ENCODE measurements at places on chromosomes 7 and 10.

GRCh38 chr7:78473571-78474301, 675.2 kb downstream of the PHTF2 start:
- H3K4me1 ChIP-seq = no peaks in the 10 kb centered on the region
- H3K27ac ChIP-seq = no peak overlapping the region
- no peak overlapping the region for H3K4me3 ChIP-seq

DNA sequence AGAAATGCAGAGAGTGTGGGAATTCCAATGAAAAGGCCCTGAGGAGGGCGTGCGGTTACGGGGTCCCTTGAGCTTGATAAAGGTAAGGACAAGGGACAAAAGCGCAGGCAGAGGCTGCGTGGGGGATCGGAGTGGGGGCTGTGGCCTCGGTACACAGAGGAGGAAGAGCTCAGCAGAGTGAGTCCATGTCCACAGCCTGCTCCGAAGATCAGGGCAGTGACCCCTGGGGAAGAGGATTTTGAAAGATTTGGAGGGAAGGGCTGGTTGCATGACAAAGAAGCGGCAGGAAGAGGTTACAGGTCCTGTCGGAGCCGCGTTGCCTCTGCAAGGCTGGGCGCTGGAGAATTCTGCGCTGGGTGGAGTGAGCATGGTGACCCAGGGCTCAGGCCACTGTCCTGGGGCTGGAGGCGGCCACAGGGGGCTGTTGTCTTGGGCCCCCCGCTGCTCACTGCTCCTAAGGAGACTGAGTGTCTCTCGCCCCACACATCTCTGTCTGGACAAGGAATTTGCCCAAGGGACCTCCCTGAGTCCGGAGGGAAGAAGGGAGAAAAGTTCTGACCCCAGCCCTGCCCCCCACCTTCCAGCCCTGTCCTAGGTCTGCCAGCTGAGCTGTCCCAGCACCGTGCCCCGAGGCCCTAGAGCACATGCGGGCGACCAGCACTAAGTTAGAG, 69.8 kb upstream of the INSIG1 start:
- peaks cover 29% of the 10 kb centered on the region for H3K27me3 ChIP-seq
- H3K4me1 ChIP-seq = no peaks in the 10 kb centered on the region
- H3K4me3 ChIP-seq = no peak overlapping the region
- DNase-seq = no peak
- H3K27ac ChIP-seq = no peak overlapping the region

DNA sequence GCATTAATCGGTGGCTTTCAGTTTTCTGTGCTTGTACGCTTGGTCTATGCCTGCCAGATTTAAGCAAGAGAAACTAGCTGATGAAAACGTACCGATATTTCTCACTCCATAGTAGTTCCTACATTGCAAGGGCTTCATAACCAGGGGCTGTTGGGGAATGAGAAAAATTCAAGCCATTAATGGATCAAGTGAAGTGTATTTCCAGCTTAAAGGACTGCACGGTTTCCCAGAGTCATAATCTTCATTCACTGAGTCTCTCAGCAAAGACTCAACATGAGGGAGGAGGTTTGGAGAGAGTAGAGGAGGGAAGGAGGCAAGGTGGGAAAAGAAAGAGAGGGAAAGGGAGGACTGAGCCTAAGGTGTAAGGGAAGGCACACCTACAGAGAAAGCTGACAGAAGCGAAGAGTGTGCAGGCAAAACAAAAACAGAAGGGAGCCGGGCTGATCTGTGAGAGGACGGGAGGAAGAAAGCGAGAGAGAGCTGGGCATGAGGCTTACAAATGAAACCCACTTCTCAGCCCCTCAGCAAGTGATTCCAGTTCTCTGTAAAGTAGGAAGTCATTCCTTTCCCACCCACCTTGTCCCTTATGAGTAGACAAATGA, 625 bp downstream of the GIMAP2 start:
- H3K4me1 ChIP-seq = peaks cover 84% of the 10 kb centered on the region
- H3K27ac ChIP-seq = peak overlapping the region; percentile 99
- peaks cover 58% of the 10 kb centered on the region for H3K36me3 ChIP-seq
- DNase-seq = no peak
- H3K4me3 ChIP-seq = peak overlapping the region; percentile 96

GRCh38 chr7:19798986-19799385, 25.6 kb upstream of the TMEM196 start:
- no peak for DNase-seq
- H3K4me3 ChIP-seq = no peak overlapping the region
- no peaks in the 10 kb centered on the region for H3K27me3 ChIP-seq
- no peaks in the 10 kb centered on the region for H3K4me1 ChIP-seq

DNA sequence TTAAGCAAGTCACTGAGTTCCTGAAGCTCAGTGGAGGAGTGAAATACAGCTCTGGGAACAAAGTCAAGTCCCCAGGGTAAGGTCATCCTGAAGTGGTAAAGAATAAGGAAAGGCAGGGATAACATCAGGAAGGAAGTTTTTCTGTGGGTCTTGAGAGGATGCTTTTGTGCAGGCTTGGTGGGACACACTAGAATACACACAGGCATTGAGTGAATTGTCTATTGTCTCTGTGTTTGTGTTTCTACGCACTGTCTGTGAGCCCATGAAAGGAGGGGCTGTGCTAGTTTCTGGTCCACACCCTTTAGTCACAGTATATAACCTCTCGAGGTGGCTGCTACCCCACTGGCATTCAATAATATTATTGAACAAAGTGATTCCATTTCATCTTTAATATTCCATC, 95.8 kb upstream of the ABCB5 start:
- no peaks in the 10 kb centered on the region for H3K27me3 ChIP-seq
- no peak overlapping the region for H3K27ac ChIP-seq
- DNase-seq = no peak
- no peaks in the 10 kb centered on the region for H3K36me3 ChIP-seq
- H3K4me1 ChIP-seq = no peaks in the 10 kb centered on the region

GRCh38 chr7:55044791-55045190, 26.0 kb downstream of the EGFR start:
- H3K4me3 ChIP-seq = no peak overlapping the region
- DNase-seq = no peak
- no peaks in the 10 kb centered on the region for H3K36me3 ChIP-seq
- no peaks in the 10 kb centered on the region for H3K4me1 ChIP-seq

DNA sequence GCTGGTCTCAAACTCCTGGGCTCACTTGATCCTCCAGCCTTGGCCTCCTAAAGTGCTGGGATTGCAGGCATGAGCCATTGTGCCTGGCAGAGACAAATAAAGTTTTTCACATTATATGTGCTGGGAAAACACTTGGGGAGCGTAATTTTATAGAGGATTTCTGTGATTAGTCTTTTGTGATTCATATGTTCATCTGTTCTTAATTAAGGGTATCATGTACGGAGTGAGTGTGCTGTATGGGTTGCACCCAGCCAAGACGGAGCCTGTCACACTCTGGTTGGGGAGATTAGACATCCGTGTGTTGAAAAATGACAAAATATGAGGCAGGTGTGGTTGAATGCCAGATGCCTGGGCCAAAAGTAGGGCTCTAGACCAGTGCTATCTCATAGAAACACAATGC, 10.3 kb downstream of the ADRB1 start:
- peaks cover 20% of the 10 kb centered on the region for H3K27me3 ChIP-seq
- no peak for DNase-seq
- no peak overlapping the region for H3K27ac ChIP-seq
- H3K4me1 ChIP-seq = no peaks in the 10 kb centered on the region
- no peaks in the 10 kb centered on the region for H3K36me3 ChIP-seq
- H3K4me3 ChIP-seq = no peak overlapping the region

GRCh38 chr10:125012851-125013528, 71.1 kb downstream of the ZRANB1 start:
- peaks cover 5% of the 10 kb centered on the region for H3K27me3 ChIP-seq
- peaks cover 4% of the 10 kb centered on the region for H3K36me3 ChIP-seq
- DNase-seq = no peak
- H3K27ac ChIP-seq = no peak overlapping the region
- H3K4me3 ChIP-seq = no peak overlapping the region

DNA sequence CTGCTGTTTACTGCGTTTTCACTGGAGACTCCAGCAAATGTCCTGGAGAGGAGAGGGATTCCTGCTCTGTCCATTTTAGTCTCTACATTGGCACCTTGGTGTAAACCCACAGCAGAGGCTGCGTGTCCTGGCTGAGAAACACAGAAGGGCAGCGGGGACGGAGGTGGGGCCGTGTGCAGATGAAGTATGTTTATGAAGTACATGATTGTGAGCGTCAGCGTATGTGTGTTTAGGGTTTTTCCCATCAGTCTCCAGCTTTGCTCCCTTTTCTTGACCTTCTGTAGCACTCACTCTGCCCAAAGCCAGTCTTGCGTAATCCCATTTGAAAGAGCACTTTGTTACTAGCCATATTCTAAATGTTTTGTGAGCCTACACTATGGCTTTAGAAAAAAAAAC, 750.7 kb upstream of the SORCS1 start:
- H3K4me1 ChIP-seq = no peaks in the 10 kb centered on the region
- H3K27me3 ChIP-seq = no peaks in the 10 kb centered on the region
- H3K27ac ChIP-seq = no peak overlapping the region
- H3K4me3 ChIP-seq = no peak overlapping the region
- no peak for DNase-seq
- H3K36me3 ChIP-seq = no peaks in the 10 kb centered on the region

DNA sequence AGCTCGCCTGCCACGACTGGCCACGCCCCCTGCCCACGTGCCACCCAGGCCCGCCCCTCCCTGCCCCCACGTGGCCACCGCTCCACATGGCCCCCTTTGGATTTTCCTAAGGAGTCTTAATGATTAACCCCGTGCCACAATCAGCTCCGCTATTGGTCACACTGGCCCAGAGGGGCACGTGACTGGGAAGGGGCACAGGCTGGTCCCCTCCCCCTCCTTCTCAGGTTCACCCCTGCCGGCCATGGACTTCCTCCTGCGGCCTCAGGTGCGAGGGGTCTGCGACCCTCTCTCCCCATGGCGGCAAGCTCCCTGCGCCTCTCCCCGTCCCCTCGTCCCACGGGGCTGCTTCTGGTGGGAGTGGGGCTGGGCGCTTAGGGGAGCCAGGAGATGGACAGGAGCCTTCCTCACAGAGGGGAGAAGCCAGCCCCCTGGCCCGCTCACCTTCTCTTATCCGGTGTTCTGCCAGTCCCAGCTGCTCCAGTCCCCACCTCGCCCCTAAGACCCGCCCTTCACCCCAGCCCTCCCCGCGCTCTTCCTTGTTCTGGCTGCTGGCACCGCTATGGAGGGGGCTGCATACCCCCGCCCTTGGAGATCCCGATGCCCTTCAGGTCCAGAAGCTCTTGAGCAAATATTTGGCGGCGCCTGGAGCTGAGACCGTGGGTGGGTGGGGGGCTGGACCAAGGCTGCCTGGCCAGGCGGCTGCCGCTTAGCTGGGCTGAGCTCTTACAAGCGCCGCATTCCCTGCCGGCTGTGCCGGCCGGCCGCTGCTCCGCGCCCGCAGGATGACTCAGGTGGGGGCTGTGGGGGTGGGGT, 3.2 kb downstream of the SLC4A2 start:
- H3K27ac ChIP-seq = no peak overlapping the region
- peaks cover 20% of the 10 kb centered on the region for H3K36me3 ChIP-seq
- no peak overlapping the region for H3K4me3 ChIP-seq

DNA sequence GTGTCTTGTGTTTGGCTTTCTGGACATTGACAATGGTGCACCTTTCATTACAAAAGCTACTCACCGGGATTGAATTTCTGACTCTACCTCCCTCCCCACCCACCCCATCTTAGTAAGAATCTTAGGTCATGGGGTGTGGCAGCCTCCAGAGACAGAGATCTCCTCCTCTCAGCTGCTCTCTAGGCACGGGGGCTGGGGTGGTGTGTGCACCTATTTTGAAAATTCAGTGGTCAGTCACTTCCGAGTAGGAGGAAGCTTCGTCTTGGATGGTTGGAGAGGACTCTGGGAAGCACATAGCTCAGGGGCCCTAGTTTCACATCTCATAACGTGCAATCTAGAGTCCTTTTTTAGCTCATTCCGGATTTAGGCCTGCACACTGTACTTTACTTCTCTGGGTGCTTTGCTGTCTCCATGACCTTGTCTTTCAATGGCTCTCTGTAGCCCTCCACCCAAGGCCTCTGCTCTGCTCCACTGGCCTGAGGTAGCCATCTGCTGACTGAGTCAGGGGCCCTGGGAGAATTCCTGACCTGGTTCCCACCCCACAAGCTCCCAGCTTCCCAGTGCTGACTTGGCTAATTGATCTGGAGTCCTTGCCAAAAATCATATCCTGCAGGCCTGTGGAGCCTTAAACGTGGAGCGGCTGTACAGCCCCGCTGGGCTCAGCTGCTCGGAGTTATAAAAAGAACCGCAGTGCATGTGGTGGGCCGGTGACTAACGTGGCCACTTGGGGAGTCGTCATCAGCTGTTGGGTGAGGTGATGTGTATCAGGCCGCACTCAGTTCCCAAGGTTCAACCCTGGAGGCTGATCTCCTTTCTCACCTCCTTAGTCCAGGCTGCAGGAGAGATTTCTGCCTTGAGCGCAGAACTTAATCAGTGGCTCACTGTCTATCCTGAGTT, 19.3 kb upstream of the ADAMTS14 start:
- no peak overlapping the region for H3K4me3 ChIP-seq
- H3K4me1 ChIP-seq = peaks cover 9% of the 10 kb centered on the region
- H3K36me3 ChIP-seq = no peaks in the 10 kb centered on the region
- no peak for DNase-seq
- no peaks in the 10 kb centered on the region for H3K27me3 ChIP-seq

GRCh38 chr7:107405559-107405958, 64.3 kb upstream of the GPR22 start:
- peaks cover 6% of the 10 kb centered on the region for H3K36me3 ChIP-seq
- DNase-seq = no peak
- no peak overlapping the region for H3K4me3 ChIP-seq
- H3K4me1 ChIP-seq = no peaks in the 10 kb centered on the region
- no peak overlapping the region for H3K27ac ChIP-seq

DNA sequence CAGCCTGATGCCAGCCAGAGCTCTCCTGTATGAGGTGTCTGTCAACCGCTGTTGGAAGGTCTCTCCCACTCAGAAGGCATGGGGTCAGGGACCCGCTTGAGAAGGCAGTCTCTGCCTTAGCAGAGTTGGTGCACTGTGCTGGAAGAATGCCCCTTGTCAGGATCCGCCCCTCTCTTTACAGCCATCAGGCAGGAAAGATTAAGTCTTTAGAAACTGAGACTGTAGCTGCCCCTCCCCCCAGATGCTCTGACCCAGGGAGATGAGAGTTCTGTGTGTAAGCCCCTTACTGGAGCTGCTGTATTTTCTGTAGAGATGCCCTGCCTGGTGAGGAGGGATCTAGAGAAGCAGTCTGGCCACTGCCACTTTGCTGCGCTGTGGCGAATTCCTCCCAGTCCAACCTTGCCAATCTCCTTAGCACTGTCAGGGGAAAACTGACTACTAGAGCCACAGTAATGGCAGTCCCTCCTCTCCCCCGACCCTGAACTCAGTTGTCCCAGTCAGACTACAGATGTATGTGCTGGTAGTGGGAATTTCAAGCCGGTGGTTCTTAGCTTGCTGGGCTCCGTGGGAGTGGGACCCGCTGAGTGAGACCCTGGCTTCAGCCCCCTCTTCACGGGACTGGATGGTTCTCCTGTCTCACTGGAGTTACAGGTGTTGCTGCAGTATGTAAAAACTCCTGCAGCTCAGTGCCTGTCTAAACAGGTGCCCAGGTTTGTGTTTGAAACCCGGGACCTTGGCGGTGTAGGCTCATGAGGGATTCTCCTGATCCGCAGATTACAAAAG, 285.5 kb upstream of the ZWINT start:
- H3K36me3 ChIP-seq = no peaks in the 10 kb centered on the region
- H3K4me3 ChIP-seq = no peak overlapping the region
- no peak for DNase-seq
- H3K27ac ChIP-seq = no peak overlapping the region
- H3K4me1 ChIP-seq = no peaks in the 10 kb centered on the region
